ENCODE measurements at places on chromosomes 1 and 21.

DNA sequence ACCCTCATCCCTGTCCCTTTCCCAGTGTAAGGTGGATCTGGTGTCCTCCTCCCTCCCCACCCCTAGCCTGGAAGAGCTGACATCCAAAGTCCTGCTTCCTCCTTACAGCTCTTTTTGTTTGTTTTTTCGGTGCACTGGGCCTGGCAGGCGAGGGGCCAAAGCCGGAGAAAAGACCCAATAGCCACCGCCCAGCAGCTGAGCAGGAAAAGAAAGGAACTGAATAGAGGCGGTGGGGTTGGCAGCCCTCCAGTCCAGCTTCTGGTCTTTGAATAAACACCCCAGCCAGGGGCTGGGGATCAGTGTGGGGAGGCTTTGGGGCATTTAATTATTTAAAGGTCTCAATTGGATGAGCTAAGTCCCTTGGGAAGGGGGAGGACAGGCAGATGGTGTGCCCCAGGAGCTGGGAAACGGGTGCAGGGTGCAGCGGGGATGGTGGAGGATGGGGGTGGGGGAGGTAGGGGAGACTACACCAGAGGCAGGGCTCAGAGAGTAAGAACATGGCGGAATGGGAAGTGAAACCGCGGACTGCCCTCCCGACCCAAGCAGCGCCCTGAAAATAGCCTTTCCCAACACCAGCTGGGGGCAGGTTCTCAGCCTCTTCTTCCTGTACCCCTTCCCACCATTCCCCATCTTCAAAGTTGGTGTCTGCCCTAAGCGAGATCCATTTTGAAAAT lies 20.2 kb downstream of the BTG2 start:
- DNase-seq: no peak

DNA sequence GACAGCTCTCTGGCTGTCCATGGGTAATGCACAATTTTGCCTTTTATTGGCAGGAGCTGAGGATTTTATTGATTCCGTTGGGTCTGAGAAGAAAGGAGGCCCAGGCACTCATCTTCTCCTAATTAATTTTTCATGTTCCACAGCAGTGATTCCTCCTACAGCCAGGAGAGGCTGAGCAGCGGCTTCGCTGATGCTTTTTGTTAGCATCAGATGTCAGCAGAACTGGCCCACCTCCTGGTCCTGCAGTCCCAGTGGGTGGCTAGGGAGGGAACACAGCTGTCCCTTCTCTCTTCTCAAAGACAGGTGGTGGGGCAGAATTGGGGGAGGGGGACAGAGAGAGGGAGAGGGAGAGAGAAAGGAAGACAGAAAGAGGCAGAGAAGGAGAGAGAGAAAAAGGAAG lies 5.7 kb downstream of the MT1HL1 start:
- DNase-seq: no peak

DNA sequence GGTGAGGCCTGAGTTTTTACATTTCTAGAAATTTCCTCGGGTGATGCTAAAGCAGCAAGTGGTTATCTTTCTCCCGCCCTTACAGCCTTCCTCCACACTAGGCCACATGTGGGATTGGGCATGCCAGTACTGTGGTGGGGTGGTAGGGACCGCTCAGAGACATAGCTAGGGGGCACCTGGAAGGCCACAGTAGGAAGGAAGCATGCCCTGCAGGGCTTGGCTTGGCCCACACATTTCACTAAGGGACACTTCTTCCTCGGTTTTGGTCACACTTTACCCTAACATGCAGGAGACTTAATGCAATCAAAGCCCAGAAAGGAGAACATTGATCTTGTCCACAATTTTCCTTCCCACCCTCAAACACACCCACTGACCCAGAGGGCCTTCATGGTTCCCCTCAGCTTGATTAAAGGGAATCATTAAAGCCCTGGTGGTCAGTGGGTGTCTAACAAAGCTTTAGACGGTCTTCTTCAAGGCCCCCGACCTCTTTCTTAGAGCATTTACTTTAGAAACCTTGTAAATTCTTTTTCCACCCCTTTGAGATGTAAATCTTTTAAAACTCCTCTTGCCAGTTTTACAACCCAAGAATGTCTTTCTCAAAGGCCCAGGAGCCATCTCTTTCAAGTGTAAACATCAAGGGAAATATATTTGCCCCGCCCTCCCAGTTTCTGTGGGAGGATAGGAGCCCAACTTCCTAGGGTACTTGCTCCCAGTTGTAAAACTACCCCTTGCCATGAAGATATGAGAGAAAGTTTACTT lies 246.4 kb upstream of the PTBP2 start:
- DNase-seq: no peak

DNA sequence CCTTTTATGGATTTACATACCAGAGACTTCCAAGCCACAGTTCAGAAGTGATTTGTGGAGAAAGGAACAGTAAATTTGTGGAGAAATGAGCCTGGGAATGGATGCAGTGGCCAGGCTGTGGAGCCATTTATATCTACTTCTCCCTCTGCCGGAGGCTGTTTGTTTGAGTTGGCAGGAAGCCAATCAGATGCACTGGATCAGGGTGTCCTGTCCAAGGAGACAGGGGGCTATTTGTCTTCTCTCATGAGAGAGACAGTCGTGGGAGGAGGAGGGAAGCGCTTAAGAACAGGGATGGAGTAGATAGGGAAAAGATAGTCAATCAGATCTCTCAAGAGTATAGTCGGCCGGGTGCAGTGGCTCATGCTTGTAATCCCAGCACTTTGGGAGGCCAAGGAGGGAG lies 2.8 kb upstream of the HAPLN2 start:
- no peak for DNase-seq

DNA sequence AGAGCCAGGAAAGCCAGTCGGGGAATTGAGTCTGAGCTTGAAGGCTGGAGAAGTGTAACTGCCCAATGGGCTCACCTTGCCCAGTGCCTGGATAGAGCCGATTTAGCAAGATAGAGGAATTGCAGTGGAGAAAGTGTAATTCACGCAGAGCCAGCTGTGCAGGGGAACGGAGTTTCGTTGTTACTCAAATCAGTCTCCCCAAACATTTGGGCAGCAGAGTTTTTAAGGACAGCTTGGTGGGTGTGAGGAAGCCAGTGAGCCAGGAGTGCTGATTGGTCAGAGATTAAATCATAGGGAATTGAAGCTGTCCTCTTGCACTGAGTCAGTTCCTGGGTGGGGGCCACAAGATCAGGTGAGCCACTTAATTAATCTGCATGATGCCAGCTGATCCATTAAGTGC lies 28.4 kb upstream of the NLRP3 start:
- DNase-seq: no peak

DNA sequence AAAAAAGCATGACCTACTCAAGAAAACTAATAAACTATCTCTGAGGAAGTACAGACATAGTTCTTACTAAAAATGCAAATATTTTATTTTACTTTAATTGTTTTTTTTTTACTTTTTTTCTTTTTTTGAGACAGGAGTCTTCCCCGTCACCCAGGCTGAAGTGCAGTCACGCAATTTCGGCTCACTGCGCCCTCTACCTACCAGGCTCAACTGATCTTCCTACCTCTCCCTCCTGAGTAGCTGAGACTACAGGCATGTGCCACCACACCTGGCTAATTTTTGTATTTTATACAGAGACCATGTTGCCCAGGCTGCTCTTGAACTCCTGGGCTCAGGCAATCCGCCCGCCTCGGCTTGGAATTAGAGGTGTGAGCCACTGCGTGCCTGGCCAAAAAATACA lies 1263.1 kb downstream of the KCNT2 start:
- DNase-seq: no peak

DNA sequence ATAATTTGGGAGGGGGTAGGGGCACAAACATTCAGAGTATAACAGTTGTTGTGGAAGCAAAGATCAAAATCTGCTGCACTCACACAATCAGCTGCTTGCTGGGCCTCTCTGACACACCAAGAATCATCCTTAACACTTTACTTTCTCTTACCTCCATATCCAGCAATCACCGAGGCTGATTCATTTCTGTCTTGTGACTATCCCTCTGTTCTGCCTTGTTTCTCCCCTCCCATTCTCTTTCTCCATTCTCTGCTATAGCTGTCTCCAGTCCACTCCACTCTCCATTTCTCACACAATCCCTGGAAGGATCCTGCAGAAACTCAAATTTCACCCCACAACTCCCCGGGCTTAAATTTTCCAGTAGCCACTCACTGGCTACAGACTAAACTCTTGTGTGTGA lies 91.8 kb upstream of the NGF start:
- DNase-seq: no peak

GRCh38 chr1:234624724-234625117 lies 14.7 kb upstream of the IRF2BP2 start:
- no peak for DNase-seq

- no peak for DNase-seq
Measured at GRCh38 chr1:39722495-39722894, 16.2 kb upstream of the PPIE start.

- no peak for DNase-seq
Measured at GRCh38 chr1:2594001-2594640, 7.5 kb downstream of the PRXL2B start.

- DNase-seq: no peak
Measured at GRCh38 chr1:33758698-33759097, 105.2 kb upstream of the HMGB4 start.

- no peak for DNase-seq
Measured at GRCh38 chr1:7252411-7253117, 467.3 kb downstream of the CAMTA1 start.

DNA sequence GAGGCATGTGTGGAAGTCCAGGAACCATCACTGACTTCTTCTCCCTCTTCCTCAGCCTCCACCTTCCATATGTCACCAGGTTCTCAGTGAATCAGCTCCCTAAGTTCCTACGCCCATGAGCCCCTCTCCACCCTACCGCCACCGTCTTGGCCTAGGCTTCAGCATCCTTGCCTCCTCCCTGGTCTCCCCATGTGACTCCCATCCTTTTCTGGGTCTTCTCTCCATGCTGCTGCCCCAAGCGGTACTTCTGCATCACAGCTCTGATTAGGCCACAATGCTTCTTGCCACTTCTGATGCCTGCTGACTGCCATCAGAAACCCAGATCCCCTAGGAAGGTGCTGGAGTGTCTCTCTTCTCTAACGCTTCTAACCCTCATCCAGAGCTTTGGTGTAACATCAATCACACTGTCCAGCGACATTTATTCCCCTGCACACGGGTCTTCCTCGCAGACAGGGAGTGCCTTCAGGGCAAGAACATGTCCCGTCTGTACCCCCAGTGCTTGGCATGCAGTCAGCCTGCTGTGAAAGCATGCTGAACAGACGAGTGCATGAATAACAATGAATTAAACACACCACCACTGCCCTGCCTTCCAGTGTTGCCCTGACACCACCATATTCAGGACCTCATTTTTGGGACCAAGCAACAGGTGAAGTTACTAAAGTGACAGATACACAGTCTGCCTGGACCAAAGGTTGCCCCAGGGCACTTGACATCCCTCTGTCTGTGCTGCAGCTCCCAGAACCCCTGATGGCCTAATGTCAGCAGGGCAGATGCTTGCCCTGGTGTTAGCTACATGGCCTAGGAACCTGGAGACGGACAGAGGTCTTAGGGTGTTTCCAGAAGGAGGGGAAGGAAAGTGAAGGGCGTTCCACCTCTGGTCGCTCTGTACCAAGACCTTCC lies 158.7 kb upstream of the EDN2 start:
- DNase-seq: no peak

GRCh38 chr1:94753171-94753972 lies 66.8 kb upstream of the SLC44A3 start:
- DNase-seq: no peak

GRCh38 chr1:169367096-169367685 lies 406 bp downstream of the NME7 start:
- DNase-seq: no peak

GRCh38 chr1:110085671-110086070 lies 15.2 kb upstream of the ALX3 start:
- no peak for DNase-seq

DNA sequence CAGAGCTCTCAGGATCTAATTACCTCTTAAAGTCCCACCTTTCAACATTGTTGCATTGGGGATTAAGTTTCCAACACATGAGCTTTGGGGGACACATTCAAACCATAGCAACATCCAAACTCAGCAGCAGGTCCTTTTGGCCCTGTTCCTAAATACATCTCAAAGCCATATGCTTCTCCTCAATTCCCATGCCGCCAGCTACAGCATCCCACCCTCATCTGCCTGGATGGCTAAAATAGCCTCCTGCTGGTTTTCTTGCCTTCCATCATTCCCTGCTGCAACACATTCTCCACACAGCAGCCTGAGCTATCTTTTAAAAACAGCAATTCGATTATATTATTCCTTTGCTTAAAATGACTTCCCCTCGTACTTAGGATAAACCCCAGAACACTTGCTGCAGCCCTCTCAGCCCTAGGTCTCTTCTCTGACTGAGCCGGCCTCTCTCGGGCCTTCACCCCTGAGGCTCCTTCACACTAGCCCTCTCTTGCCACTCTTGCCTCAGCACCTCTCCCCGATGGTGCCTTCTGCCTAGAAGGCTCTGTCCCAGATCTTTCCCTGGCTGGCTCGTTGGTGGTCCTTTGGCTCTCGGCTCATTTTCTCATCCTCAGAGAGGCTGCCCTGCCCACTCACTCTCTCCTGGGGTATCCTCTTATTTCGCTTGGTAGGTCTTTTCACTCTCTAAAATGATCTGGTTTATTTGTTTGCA lies 16.5 kb downstream of the MYBPH start:
- DNase-seq: no peak

GRCh38 chr1:240090957-240091600 lies 604 bp upstream of the FMN2 start:
- DNase-seq: no peak

DNA sequence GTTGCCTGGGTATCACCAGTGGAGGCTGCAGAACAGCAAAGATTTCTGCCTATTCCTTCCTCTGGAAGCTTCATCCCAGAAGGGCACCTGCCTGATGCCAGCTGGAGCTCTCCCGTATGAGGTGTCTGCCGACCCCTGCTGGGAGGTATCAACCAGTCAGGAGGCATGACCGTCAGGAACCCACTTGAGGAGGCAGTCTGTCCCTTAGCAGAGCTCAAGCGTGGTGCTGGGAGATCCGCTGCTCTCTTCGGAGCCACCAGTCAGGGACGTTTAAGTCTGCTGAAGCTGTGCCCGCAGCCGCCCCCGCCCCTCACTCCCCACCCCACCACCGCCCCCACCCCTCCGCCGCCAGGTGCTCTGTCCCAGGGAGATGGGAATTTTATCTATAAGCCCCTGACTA lies 23.1 kb upstream of the HFM1 start:
- no peak for DNase-seq

DNA sequence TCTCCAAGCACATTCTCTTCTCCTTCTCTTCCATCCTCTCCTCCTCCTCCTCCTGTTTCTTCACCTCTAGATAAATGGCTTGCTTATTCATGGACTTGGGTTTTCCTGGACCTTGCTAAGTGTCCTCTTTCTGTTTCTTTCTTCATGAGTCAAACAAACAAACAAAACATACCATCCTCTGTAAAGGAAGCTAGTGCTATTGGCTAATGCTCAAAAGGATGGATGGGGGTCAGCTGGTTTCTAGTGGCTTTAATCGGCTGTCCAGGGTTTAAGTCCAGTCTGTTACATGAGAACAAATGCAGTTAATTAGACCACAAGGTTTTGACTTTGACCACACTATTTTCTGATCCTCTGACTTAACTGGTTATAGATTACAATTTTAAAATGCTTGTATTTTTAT lies 83.8 kb upstream of the TSPAN2 start:
- no peak for DNase-seq

DNA sequence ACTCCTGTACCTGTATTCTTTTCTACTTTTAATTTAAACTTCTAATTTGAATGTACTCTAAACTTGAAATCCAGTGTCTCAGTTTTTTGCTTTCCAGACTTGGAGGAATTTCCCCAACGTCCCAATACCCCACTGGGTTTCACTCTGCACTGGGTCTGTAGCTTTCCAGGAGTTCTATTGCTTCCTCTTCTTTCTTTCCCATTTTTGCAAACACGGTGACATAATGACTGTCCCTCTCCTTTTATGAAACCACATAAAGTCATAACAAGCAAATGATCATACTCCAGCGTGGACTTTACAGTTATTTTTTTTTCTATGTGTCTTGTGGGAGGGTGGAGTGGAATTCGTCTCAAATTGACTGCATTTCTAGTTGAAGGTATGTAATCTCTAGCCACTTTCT lies 97.1 kb downstream of the FASLG start:
- no peak for DNase-seq

Data from activated T-cell treated with anti-CD3 and anti-CD28 coated beads, Interleukin-2, amount 50 U/mL, for 72 hours (primary cell).